GM23338 (cell line): ENCODE measurements at places on chromosomes 13 and 19. TPM values are rescaled to one million over a fixed set of nuclear protein-coding genes. Genes with fewer than 3 reads are reported as not detected.

GRCh38 chr13:110435331-110435730, 126.2 kb downstream of the RAB20 start:
- H3K4me3 ChIP-seq, result no peak overlapping the region
- no peaks in the 10 kb centered on the region for H3K27me3 ChIP-seq
- no peak for DNase-seq
- H3K36me3 ChIP-seq, result peaks cover 14% of the 10 kb centered on the region
- H3K27ac ChIP-seq, result no peak overlapping the region
- no peaks in the 10 kb centered on the region for H3K4me1 ChIP-seq

- no peak overlapping the region for H3K27ac ChIP-seq
- no peak overlapping the region for H3K4me3 ChIP-seq
- no peaks in the 10 kb centered on the region for H3K27me3 ChIP-seq
- H3K36me3 ChIP-seq, result no peaks in the 10 kb centered on the region
- no peak for DNase-seq
Measured at GRCh38 chr13:108368250-108368905, 98.9 kb downstream of the TNFSF13B start.

- H3K4me1 ChIP-seq, result no peaks in the 10 kb centered on the region
- peaks cover 4% of the 10 kb centered on the region; the same call in 1 of the 2 replicates for H3K36me3 ChIP-seq
- H3K27me3 ChIP-seq, result no peaks in the 10 kb centered on the region
- H3K27ac ChIP-seq, result no peak overlapping the region
Measured at GRCh38 chr13:43848001-43848649, 31.4 kb downstream of the CCDC122 start.

GRCh38 chr19:39200066-39200802, 3.5 kb downstream of the NCCRP1 start:
- H3K4me3 ChIP-seq, result no peak overlapping the region
- peaks cover 6% of the 10 kb centered on the region for H3K4me1 ChIP-seq
- peaks cover 57% of the 10 kb centered on the region for H3K27me3 ChIP-seq
- H3K36me3 ChIP-seq, result no peaks in the 10 kb centered on the region

- H3K4me3 ChIP-seq, result no peak overlapping the region
- H3K36me3 ChIP-seq, result no peaks in the 10 kb centered on the region
- no peak overlapping the region for H3K27ac ChIP-seq
Measured at GRCh38 chr19:40414542-40415535, 1.7 kb upstream of the PRX start.

GRCh38 chr13:111217641-111218040, 102.5 kb downstream of the ARHGEF7 start:
- DNase-seq, result no peak
- H3K27ac ChIP-seq, result no peak overlapping the region
- peaks cover 61% of the 10 kb centered on the region for H3K4me1 ChIP-seq
- no peak overlapping the region for H3K4me3 ChIP-seq
- no peaks in the 10 kb centered on the region for H3K27me3 ChIP-seq

DNA sequence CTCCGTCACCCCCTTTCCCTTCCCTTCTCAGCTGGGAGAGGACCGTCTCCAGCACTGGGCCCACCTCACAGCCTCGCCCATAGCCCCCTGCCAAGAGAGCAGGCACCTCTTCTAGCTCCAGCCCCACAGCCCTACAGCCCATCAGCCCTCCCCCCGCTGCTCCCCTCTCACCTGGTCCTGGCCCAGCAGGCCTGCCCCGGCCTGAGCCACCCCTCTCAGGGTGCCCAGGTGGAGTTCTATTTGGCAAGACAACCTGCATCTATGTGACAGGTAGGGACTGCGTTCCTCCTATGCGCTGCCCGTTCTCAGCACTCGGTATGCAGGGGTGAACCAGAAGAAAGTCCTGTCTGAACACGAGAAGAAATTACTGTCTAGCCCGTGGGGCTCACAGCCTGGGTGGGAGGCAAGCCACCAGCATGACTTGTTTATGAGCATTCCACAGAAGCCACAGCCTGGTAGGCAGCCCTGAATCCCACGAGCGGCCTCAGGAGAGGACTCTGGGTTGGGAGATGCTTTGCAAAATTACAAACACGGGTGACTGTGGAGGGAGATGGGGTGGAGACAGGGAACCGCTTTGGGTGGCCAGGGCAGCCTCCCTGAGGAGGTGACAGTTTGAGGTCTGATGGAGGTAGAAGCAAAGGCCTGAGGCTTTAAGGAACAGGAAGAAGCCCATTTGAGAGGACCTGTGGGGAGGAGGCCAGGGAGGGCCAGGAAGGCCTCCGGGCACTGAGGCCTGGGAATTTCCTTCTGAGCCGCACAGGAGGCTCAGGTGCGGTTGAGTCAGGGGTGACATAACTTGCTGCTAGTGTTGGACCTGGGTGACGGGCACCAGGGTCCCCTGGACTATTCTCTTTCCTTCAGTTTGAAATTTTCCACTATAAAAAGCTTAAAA, 1.2 kb upstream of the PLEKHF1 start:
- H3K27me3 ChIP-seq, result no peaks in the 10 kb centered on the region
- no peak overlapping the region for H3K27ac ChIP-seq
- no peaks in the 10 kb centered on the region for H3K36me3 ChIP-seq

DNA sequence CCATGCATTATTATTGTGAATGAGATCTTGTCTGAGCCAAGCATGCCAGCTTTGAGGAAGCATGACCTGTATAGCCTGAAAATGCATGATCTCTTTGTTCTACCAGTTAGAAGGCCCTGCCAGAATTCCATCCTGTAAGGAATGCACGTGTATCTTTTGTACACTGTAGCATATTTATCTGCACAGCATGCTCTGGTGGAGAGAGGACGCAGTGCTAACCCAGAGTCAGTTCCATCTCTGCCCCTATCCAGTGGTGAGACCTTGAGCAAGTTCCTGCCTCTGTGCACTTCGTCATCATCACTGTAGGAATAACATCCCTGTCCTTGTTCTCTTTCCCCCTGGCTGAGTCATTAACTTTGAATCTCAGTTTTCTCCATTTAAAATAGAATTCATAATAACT, 233.8 kb downstream of the SLC7A1 start:
- H3K27me3 ChIP-seq, result no peaks in the 10 kb centered on the region
- H3K4me3 ChIP-seq, result no peak overlapping the region
- no peak overlapping the region for H3K27ac ChIP-seq

DNA sequence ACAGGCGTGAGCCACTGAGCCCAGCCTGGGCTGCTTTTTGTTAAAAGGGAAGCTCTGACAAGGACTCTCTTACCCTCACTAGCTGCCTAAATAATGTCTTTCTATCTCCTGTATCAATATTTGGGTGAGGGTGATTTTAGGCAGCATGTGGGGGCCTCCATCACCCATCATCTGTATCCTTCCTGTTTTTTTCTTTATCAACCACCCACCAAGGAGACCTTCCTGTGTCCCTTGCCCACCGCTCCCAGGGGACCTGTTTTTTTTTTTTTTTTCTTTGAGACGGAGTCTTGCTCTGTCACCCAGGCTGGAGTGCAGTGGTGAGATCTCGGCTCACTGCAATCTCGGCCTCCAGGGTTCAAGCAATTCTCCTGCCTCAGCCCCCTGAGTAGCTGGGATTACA, 5.4 kb upstream of the NDUFB7 start:
- no peak for DNase-seq
- H3K27me3 ChIP-seq, result no peaks in the 10 kb centered on the region

- no peak overlapping the region for H3K27ac ChIP-seq
- H3K4me1 ChIP-seq, result peaks cover 5% of the 10 kb centered on the region
- no peak for DNase-seq
- H3K27me3 ChIP-seq, result no peaks in the 10 kb centered on the region
- no peak overlapping the region for H3K4me3 ChIP-seq
Measured at GRCh38 chr13:30371649-30372265, 50.5 kb upstream of the UBE2L5 start.

GRCh38 chr19:23817519-23817918, 58.8 kb upstream of the ZNF681 start:
- peak; percentile 84 for DNase-seq
- peaks cover 18% of the 10 kb centered on the region for H3K36me3 ChIP-seq
- no peaks in the 10 kb centered on the region for H3K4me1 ChIP-seq
- no peak overlapping the region for H3K27ac ChIP-seq
- H3K4me3 ChIP-seq, result no peak overlapping the region

- no peak for DNase-seq
- H3K27ac ChIP-seq, result no peak overlapping the region
- no peaks in the 10 kb centered on the region for H3K27me3 ChIP-seq
- H3K36me3 ChIP-seq, result no peaks in the 10 kb centered on the region
Measured at GRCh38 chr19:33350538-33351309, 22.8 kb upstream of the CEBPG start.

GRCh38 chr13:73765651-73766384, 368.4 kb downstream of the KLF12 start:
- no peaks in the 10 kb centered on the region for H3K27me3 ChIP-seq
- peaks cover 33% of the 10 kb centered on the region for H3K4me1 ChIP-seq
- no peaks in the 10 kb centered on the region for H3K36me3 ChIP-seq
- peak; percentile 87 for DNase-seq

DNA sequence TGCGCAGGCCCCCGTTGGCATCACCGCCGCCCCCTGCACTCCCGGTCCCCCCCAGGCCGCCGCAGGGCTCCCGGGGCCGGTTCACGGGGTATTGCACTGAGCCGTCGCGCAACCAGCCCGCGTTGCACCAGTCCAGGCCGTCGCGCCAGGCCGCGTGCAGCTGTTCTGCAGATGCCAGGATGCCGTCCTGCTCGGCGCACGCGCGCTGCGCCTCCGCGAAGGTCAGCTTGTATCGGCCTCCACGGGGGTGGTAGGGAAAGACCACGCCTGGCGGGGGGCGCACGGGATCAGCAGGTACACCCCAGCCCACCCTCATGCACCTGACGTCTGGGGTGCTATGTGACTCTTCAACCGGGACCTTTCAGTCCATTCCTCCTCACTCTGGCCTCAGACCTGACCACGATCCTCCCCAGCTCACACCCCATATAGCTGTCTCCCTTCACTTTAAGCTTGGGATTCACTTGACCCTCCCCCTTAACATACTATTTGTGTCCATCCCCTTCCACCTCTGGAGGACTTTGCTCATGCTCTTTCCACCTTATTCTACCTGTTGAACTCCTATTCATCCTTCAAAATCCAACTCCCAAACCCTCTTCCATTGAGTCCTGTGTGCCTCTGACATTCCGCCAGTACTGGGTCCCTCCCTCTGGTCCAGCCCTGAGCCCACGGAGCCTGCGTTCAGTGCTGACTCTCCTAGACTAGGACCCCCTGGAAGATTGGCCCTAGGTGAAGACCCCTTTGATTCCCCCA, 14.3 kb downstream of the TM6SF2 start:
- no peak for DNase-seq
- no peaks in the 10 kb centered on the region for H3K36me3 ChIP-seq
- H3K4me3 ChIP-seq, result no peak overlapping the region
- H3K27ac ChIP-seq, result no peak overlapping the region

- H3K4me3 ChIP-seq, result no peak overlapping the region
- H3K27ac ChIP-seq, result no peak overlapping the region
- no peaks in the 10 kb centered on the region for H3K36me3 ChIP-seq
- no peaks in the 10 kb centered on the region for H3K27me3 ChIP-seq
- no peak for DNase-seq
Measured at GRCh38 chr13:64556376-64556775, 2673.8 kb downstream of the PCDH9 start.

DNA sequence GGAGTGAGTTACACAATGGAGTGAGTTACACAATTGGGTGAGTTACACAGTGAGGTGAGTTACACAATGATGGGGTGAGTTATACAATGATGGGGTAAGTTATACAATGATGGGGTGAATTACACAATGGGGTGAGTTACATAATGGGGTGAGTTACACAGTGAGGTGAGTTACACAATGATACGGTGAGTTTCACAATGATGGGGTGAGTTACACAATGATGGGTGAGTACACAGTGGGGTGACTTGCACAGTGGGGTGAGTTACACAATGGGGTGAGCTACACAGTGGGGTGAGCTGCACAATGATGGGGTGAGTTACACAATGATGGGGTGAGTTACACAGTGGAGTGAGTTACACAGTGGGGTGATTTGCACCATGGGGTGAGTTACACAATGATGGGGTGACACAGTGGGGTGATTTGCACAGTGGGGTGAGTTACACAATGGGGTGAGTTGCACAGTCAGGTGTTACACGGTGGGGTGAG, 52.5 kb upstream of the GAS6 start:
- H3K27me3 ChIP-seq, result no peaks in the 10 kb centered on the region
- no peak overlapping the region for H3K4me3 ChIP-seq
- no peaks in the 10 kb centered on the region for H3K36me3 ChIP-seq
- DNase-seq, result no peak

DNA sequence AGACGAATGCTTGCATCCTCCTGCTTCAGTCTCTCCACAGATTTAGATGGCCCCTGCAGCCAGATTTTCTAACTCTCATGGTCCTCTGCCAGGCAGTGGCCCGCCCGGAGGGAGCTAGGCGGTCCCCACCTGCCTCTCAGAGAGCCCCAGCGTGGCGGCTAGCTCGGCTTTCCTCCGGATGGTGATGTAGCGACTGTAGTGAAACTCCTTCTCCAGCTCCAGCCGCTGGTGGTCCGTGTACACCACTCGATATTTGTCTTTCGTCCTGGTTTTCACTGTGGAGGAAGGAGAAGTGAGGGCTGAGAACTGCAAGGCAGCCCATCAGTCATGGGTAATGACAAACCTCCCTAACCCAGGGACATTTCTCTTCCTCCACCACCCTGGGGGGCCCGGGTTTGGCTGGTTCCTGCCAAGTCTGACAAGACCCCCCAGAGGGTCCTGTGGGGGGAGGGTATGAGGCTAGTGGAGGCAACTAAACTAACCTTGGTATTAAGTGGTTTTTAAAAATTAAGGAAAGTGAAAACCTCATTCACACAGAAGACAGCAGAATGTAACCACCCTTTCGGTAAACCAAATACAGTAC, 4.3 kb downstream of the CDX2 start:
- H3K27me3 ChIP-seq, result peaks cover 100% of the 10 kb centered on the region
- no peaks in the 10 kb centered on the region for H3K36me3 ChIP-seq
- no peak overlapping the region for H3K4me3 ChIP-seq
- no peak overlapping the region for H3K27ac ChIP-seq
- no peak for DNase-seq

GRCh38 chr19:512547-513365, 5.5 kb downstream of the TPGS1 start:
- DNase-seq, result no peak
- no peaks in the 10 kb centered on the region for H3K27me3 ChIP-seq
- no peaks in the 10 kb centered on the region; the same call in 1 of the 2 replicates for H3K36me3 ChIP-seq
- H3K4me1 ChIP-seq, result peaks cover 4% of the 10 kb centered on the region; the same call in 1 of the 2 replicates

Gene CYP2S1
- 272 and 315 TPM in 2 replicates for total RNA-seq

Gene CEACAM4
- total RNA-seq, result not detected in 2 replicates

Gene LRRC8E
- total RNA-seq, result 4.5 and 4.8 TPM in 2 replicates

Gene SLC6A16
- 0.31 and 1.6 TPM in 2 replicates for total RNA-seq

Gene ZNF541
- total RNA-seq, result 0.42 TPM in 1 of 2 replicates, not detected in the other
